ENCODE measurements at places on chromosomes 13 and 19. TPM values are rescaled to one million over a fixed set of nuclear protein-coding genes. Genes with fewer than 3 reads are reported as not detected.

The NCCRP1 gene
- 1.3 TPM for total RNA-seq

The NCAN gene
- 0.01 TPM for total RNA-seq

The ATP5F1D gene
- total RNA-seq: 168 TPM

The POP4 gene
- 193 TPM for total RNA-seq

The CFAP97D2 gene
- not detected for total RNA-seq

The SPTBN4 gene
- 0.76 TPM for total RNA-seq

The IL11 gene
- 14.6 TPM for total RNA-seq

The SHISA2 gene
- not detected for total RNA-seq

The CCDC169 gene
- 0.22 TPM for total RNA-seq

The PNMA8B gene
- not detected for total RNA-seq

The C1QTNF9 gene
- total RNA-seq: not detected

The TEX26 gene
- not detected for total RNA-seq

The ADPRHL1 gene
- 16.3 TPM for total RNA-seq

The FLT1 gene
- 0.02 TPM for total RNA-seq

The REEP6 gene
- total RNA-seq: 3.9 TPM

The ZNF610 gene
- total RNA-seq: not detected

The EDDM13 gene
- total RNA-seq: not detected

The ZFR2 gene
- total RNA-seq: not detected

The ARHGAP33 gene
- 9.3 TPM for total RNA-seq

The MTRF1 gene
- 4.9 TPM for total RNA-seq

The ACER1 gene
- not detected for total RNA-seq

The HTR2A gene
- not detected for total RNA-seq

The KLF1 gene
- total RNA-seq: 0.08 TPM

The ZNF729 gene
- total RNA-seq: not detected

The LRG1 gene
- 0.06 TPM for total RNA-seq

The ABHD8 gene
- 2.9 TPM for total RNA-seq

The RNF17 gene
- total RNA-seq: not detected

The ZNF837 gene
- 1.7 TPM for total RNA-seq

The PDX1 gene
- total RNA-seq: not detected

The EPS8L1 gene
- 6.4 TPM for total RNA-seq

The BORCS8 gene
- total RNA-seq: 7.3 TPM

The TPT1 gene
- total RNA-seq: 2,251 TPM

The PCCA gene
- total RNA-seq: 7.7 TPM

The SYDE1 gene
- 20.2 TPM for total RNA-seq

The SYCN gene
- total RNA-seq: not detected

The TJP3 gene
- 0.69 TPM for total RNA-seq

The ZNF208 gene
- total RNA-seq: not detected

The PRODH2 gene
- total RNA-seq: 0.36 TPM

The ZNF564 gene
- total RNA-seq: 1.3 TPM

The PRMT1 gene
- total RNA-seq: 427 TPM

The KLHL1 gene
- total RNA-seq: not detected

The JAK3 gene
- total RNA-seq: 0.14 TPM

The SHD gene
- not detected for total RNA-seq
